ENCODE measurements at places on chromosomes 3 and 15. TPM values are rescaled to one million over a fixed set of nuclear protein-coding genes. Genes with fewer than 3 reads are reported as not detected.

GRCh38 chr15:55741833-55742497 is 987 bp downstream of the PRTG start:
- peak; percentile 7 for DNase-seq

- no peak for DNase-seq
Observed at GRCh38 chr3:108124337-108125152, 33.7 kb upstream of the CD47 start.

GRCh38 chr3:23775254-23775909 is 30.4 kb upstream of the UBE2E1 start:
- DNase-seq, result no peak

GRCh38 chr3:186432189-186432588 is 70.2 kb upstream of the DGKG start:
- no peak for DNase-seq

DNA sequence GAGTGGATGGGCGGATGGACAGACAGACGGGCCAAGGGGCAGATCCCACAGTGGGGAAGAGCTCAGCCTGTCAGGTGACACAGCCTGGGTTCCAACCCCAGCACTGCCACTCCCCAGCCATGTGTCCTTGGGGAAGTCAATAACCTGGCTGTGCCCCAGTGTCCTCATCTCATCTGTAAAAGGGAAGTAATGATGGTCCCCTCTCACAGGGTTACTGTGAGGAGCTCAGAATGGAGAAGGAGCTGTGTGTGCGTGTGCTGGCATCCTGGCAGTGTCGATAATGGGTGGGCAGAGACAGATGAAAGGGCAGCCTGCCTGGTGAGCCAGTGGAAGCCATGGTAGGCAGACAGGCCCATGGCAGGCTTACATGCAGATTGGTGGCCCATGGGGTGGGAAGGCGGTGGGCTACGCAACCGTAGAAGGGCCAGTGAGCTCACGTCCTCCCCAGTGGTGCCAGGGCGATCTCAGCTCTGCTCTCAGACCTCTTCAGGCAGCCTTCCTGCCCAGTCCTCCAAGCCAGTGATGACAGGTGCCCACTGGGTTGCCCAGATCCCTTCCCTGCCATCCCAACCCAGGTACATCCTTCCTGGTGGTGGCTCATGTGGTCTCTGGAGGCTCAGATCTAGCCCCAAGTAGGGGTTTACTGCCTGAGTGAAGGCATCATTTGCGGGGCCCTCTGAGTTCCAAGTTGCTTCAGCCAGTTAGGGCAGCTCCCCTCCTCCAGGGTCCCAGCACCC is 2.3 kb upstream of the DNAJB8 start:
- DNase-seq, result no peak

The LRRN1 gene
- not detected for total RNA-seq

GRCh38 chr15:65521350-65521749 is 3.9 kb upstream of the DPP8 start:
- DNase-seq, result no peak

DNA sequence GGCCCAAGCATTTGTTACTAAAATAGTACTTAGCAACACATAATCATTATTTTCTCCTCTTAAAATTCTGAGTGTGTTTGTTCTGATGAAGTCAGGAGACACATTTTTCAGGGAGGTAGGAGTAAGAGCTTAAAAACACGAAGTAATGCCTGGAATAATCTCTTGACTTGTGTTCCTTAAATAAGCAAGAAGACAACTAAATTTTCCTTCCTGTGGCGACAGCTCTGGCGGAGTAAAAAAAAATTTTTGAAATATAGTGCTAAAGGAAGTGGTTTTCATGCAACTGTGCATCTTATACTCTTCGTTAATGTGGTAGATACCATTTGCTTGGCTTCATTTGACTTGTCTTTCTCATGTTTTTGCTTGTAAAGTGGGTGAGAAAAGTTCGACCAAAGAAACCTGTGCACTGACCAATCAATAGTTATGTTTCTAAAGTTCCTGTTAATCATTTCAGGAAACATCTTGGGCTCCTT is 11.1 kb upstream of the MBNL1 start:
- DNase-seq, result no peak

The SNTN gene
- total RNA-seq, result not detected

GRCh38 chr3:146715170-146715569 is 110.0 kb upstream of the PLSCR5 start:
- peak; percentile 47 for DNase-seq

- DNase-seq, result no peak
Observed at GRCh38 chr15:85625856-85626255, 168.9 kb downstream of the KLHL25 start.

Measured in lung microvascular endothelial cell (primary cell).